K562 (cell line): ENCODE measurements at places on chromosomes 5 and 9. TPM values are rescaled to one million over a fixed set of nuclear protein-coding genes. Genes with fewer than 3 reads are reported as not detected.

The ZNF366 gene
- not detected in 2 replicates for total RNA-seq

The TMEM174 gene
- not detected in 2 replicates for total RNA-seq

The C5orf15 gene
- total RNA-seq = 22.7 and 24.0 TPM in 2 replicates

The BTNL3 gene
- total RNA-seq = not detected in 2 replicates

The CTSV gene
- total RNA-seq = not detected in 2 replicates

DNA sequence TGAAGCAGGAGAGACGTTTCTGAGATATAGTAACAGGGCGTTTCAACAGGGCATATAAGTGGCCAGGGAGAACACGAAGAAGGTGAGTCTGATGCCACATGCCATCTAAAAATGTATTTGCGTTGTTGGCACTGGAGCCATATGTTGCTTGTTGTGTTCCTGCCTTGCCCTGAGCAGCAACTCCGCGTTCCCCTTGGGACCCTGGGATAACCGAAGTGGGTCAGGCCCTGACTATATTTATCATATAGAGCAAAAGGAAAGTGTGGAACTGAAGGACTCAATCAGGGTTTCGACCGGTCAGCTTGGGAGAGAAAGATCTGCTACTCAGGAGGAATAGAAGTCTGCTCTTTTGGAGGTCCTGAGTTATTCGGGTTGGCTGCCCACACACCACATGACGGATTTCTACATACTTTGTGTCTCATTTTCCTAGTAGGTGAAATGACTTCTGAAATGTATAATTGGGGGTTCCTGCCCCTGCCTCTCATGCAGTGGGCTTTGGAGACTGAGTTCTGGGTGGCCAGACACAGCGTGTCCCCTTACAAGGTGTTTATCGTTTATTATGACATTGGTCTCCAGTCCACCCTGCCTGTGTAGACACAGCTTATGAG lies 3.0 kb downstream of the STC2 start:
- H3K4me1 ChIP-seq = peaks cover 55% of the 10 kb centered on the region
- H3K27me3 ChIP-seq = no peaks in the 10 kb centered on the region
- no peak overlapping the region for H3K4me3 ChIP-seq
- DNase-seq = no peak
- peak overlapping the region; percentile 75; the same call in 1 of the 3 replicates for H3K27ac ChIP-seq
- peaks cover 52% of the 10 kb centered on the region for H3K36me3 ChIP-seq

GRCh38 chr5:115452536-115453235 lies 91.9 kb downstream of the FEM1C start:
- no peaks in the 10 kb centered on the region for H3K36me3 ChIP-seq
- no peak overlapping the region for H3K4me3 ChIP-seq
- DNase-seq = no peak
- H3K27ac ChIP-seq = no peak overlapping the region
- no peaks in the 10 kb centered on the region for H3K4me1 ChIP-seq

DNA sequence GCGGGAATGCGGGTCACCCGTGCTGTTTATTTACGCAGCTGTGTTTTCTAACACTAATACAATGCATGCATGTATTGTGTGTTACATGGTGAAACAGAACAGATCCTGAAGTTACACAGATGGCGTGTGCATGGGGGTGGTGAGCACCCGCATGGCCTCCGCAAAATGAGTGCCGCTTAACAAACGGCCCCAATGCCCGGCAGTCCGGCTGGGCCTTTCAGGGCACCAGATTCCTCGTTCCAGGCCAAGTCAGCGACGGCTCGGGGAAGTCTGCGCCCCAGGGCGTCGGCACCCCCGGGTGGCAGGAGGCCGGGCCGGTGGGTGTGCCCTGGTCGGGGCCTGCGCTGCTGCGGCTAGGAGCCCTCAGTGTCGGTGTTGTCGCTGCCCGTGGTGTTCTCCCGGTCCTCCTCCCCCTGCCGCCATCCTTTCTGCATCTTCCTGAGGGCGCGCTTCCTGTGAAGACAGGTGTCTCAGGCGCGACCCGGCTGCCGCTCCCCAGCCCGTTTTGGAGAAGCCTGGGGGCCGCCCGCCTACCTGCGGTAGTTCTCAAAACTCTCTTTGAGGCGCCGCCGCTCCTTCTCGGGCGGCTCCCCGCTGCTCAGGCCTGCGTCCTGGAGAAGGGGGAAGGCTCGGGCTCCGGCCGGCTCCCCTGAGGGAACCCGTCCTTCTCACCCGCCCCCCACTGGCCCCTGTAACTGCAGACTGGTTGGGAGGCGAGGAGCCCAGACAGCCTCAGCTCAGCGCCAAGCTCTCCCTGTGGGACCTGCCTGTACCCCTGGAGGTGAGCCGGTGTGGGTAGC lies 605 bp upstream of the DNLZ start:
- H3K36me3 ChIP-seq = peaks cover 38% of the 10 kb centered on the region; the same call in 1 of the 3 replicates
- DNase-seq = no peak
- peak overlapping the region; percentile 99; the same call in 1 of the 2 replicates for H3K4me3 ChIP-seq
- no peaks in the 10 kb centered on the region for H3K27me3 ChIP-seq
- peak overlapping the region; percentile 97 for H3K27ac ChIP-seq

DNA sequence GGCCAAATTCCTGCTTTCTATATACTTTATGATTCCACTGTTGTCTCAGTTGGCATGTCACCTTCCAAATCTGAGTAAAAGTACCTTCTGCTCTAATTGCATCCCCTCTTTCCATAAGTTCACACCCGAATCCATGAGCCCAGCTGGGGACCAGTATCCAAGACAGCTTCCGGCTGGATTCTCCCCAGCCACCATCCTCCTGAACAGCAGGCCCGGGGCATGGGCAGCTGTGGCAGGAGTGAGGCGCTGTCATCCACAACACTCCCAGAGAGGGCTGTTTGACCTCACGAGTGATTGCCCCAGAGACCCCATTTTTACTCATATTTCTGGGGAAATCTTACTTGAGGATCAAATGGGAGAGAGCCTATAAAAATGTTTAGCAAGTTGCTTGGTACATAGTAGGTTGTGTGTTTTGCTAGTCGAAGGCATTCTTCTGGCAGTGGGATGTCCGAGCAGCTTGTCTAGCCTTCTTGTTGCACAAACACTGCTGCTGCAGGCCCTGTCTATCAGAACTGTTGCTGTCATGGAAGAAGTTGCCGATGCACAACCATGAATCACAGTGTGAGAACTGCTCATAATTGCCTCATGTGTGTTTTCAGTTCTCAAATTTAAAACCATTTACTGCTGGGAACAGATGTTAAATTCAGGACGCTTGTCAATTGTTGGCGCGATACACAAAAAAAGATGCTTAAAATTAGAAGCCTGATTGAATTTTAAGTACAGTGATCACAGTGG lies 93.8 kb downstream of the HSPA4 start:
- H3K36me3 ChIP-seq = no peaks in the 10 kb centered on the region
- H3K27ac ChIP-seq = no peak overlapping the region
- peaks cover 5% of the 10 kb centered on the region; the same call in 2 of the 3 replicates for H3K27me3 ChIP-seq
- no peaks in the 10 kb centered on the region for H3K4me1 ChIP-seq

- no peak overlapping the region for H3K27ac ChIP-seq
- peaks cover 2% of the 10 kb centered on the region; the same call in 1 of the 3 replicates for H3K27me3 ChIP-seq
- no peak overlapping the region for H3K4me3 ChIP-seq
- no peak for DNase-seq
- H3K36me3 ChIP-seq = no peaks in the 10 kb centered on the region
These were observed 129.3 kb downstream of the ENTREP1 start for GRCh38 chr9:69454321-69454720.

- DNase-seq = no peak
- H3K4me1 ChIP-seq = no peaks in the 10 kb centered on the region
- no peak overlapping the region for H3K27ac ChIP-seq
These were observed 145.1 kb upstream of the SMIM23 start for GRCh38 chr5:171640480-171640879.

DNA sequence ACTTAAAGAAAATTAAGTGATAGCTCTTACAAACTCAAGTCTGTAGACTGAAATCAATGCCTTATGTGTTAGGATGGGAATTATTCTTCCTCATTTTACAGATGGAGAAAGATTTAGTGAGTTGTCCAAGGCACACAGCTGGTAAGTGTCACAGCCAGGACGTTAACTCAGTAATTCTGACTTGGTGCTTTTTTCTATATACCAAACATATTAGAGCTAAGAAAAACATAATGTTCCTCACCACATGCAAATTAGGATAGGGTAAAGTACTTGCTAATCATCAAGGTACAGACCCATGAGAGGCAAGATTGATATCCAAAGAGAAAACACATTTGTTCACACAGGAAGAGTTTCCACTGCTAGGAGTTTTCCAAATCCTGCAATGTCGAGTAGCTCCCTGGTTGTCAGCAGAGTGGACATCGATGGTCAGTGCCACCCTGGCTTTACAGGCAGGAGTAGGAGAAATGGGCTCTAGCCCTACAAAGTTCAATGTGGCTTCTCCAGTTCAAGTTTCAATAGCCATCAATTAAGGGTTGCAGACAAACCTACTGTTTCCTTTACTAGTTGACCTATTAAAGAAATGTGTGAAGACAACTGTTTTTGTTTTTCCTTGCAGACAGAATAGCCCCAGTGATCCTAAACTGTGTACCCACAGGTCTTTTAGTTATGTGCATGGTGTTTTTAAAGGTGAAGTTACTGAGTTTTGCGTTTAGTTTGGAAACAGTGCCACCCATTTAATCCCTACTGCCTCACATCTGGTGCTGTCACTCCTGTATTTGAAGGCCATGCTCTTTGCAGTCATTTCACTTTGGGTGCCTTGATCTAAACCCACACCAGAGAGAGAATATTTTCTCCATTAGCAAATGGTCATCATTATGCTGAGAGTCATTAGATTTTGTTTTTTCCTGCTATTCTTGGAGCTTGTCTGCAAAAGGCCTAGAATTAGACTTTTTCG lies 460.8 kb upstream of the SMARCA2 start:
- no peak overlapping the region for H3K4me3 ChIP-seq
- no peak for DNase-seq
- no peaks in the 10 kb centered on the region for H3K27me3 ChIP-seq
